ENCODE measurements at places on chromosomes 1 and 21.

GRCh38 chr1:172726740-172727139 lies 67.8 kb downstream of the FASLG start:
- no peak for DNase-seq

- DNase-seq: no peak
These were observed 60.0 kb upstream of the SSX2IP start for GRCh38 chr1:84750110-84750730.

GRCh38 chr1:153430166-153430553 lies 13.8 kb downstream of the S100A7A start:
- DNase-seq: no peak

DNA sequence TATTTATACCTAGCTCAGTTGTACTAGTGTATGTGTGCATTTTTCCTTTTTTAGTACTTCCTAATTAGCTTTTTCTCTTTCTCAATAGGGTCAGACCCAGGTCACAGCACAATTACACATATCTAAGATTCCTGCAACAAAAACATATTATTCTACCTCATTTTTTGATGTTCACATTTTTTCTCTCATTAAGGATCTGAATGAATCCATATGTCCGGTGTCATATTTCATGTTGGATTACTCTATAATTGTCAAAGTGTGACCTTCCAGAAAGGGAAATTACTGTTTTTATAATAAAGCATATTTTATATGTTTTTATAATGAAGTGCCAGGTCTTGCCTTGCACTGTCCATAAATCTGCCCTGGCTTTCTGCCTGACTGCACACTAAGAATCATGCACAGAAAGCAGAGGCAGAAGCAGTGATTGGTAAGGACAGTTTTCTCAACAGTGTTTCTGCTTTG lies 143.7 kb downstream of the KCNT2 start:
- no peak for DNase-seq

DNA sequence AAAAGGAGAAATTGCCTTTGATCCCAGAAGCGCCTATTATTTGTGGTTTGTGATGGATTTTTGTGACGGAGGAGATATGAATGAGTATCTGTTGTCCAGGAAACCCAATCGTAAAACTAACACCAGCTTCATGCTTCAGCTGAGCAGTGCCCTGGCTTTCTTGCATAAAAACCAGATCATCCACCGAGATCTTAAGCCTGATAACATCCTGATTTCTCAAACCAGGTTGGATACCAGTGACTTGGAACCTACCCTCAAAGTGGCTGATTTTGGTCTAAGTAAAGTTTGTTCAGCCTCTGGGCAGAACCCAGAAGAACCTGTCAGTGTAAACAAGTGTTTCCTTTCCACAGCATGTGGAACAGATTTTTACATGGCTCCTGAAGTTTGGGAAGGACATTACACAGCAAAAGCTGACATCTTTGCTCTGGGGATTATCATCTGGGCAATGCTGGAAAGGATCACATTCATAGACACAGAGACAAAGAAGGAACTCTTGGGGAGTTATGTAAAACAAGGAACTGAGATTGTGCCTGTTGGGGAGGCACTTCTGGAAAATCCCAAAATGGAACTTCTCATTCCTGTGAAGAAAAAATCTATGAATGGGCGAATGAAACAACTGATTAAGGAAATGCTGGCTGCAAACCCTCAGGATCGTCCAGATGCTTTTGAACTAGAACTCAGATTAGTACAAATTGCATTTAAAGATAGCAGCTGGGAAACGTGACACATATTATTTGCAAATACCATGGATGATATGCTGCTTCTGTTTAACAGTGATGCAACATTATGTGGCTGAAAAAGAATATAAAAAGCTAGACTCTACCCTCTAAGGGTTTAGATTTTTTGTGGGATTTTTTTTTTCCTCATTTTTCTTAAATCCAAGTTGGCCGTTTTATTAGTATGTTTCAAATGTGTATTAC lies 10.5 kb downstream of the PDIK1L start:
- DNase-seq: no peak

DNA sequence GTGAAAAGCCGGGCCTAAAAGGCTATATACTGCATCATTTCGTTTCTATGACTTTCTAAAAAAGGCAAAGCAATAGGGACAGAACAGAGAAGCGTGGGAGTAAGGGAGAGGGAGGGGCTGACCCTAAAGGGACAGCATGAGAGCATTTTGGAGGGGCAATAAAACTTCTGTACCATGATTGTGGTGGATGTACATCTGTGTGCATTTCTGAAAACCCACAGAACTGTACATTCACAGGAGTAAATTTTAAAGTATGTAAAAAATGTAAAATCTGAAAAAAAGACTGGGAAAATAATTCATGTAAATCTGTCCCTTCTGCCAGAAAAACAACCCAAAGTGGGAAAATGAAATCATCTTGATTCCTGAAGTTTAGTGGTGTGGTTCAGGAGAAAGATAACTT lies 235.4 kb downstream of the CENPF start:
- no peak for DNase-seq

DNA sequence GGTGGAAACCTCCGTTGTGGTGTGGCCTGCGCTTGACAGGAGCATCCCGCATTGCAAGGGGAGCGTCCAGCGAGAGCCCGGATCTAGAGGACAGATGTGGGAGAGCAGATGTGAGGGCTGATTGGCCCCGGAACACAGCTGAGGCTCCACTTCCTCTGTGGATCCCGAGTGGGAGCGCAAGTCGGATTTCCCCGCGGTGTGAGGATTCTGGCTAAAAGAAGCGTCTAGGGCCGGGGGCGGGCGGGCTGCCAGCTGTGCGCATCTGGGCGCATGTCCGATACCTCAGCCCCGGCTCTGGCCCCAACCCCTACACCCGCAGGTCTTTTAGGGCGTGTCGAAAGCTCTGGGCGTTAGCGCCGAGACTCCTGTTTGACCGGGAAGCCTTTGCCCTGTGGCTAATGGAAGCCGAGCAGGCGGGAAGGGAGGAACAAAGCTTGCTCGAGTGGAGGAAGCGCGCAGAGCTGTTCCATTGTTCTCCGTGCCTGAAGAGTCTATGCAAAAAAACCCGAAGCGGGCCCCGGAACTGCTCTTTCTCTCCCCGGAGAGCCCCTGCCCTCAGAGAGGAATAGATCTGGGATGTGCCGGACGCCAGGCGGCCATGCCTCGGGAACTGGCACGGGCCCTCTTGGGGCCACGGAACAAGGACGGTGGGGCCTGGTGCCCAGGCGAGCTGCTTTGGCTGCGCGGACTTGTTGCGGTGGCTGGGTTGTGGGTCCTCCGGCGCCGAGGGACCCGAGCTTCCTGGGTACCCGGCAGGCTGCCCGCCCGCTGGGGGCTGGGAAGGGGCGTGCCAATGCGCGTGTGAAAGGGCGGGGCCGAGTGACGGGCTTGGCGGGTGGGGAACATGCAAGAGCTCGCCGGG lies 111.1 kb downstream of the NAV1 start:
- no peak for DNase-seq

GRCh38 chr1:62265956-62266935 lies 53.0 kb downstream of the KANK4 start:
- no peak for DNase-seq

DNA sequence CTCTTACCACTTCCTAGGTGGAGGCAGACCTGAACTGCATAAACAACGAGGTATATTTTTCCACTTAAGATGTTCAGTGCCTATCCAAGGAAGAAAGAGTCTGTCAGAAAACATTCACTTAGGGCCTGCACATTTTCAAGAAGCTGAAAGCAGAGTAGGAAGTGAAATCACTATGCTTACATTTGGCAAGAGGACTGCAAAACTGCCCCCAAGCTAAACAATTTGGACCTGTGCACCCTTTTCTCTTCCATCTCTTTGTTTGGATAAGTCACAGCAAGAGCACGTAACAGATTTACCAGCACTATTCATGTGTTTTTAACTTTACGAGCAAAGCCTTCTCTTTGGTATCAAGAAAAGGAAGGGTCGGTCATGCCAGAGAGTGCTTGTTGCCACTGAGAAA lies 13.2 kb upstream of the BEND5 start:
- no peak for DNase-seq

Measured in GM10248 (cell line).